ENCODE measurements at places on chromosomes 5 and 9.

DNA sequence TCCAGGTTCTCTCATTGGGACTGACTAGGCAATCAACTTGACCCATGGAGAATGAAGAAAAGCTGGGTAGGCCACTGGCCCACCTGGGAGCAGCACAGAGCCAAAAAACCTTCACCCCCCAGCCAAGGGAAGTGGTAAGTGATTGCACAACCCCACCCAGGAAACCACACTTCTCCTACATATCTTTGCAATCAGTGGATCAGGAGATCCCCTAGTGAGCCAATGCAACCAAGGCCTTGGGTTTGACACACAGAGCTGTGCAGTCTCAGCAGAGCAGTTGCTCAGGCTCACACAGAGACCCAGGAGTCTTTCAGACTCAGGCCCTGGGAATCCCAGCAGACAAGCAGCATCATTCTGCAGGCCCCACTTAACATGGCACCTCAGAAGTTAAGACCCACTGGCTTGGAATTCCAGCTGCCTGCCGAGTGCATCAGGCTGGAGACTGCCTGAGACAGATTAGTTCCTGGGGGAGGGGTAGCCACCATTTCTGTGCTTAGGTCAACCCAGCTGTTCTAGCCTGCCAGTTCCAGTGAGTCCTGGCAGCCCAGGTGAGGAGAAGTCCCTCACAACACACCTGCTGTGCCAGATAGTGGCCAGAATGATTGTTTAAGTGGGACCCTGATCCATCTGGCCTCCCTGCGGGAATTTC, 136.4 kb downstream of the SAXO1 start:
- ATAC-seq: no peak

DNA sequence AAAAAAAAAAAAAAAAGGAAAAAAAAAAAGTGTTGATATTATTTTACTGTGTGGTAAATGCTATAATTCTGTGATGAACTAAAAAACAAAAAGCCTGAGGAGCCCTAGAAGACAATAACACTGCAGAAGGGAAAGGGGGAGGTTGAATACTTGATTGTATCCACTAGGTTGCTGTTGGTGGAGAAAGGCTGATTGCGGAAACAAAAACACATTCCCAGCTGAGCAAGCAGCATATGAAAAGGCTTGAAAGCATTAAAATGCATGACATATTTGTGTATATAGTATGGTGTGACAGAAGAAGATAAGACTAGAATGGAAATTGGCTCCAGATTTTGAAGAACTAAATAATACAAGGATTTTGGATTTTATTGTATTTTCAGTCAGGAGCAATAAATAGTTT, 8.9 kb downstream of the RABGAP1 start:
- no peak for ATAC-seq

GRCh38 chr5:160133918-160134304, 14.7 kb upstream of the PWWP2A start:
- ATAC-seq: no peak

- no peak for ATAC-seq
Observed at GRCh38 chr5:133936651-133937015, 31.8 kb downstream of the C5orf15 start.

- no peak for ATAC-seq
Observed at GRCh38 chr5:164233791-164234190, 728.4 kb downstream of the MAT2B start.

DNA sequence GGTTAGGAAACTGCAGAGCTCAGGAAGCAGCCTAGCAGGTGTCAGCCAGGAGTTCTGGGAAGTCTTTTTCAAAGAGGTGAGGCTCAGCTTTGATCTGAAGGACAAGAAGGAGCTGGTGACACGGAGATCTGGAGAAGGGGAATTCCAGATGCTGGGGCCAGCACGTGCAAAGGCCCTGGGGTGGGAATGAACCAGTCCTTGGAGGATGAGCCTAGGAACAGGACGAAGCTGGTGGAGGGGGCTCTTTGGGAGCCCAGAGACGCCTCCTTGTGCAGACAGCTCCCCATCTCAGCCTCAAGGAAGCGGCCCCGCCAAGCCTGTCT, 15.2 kb upstream of the RNU6ATAC start:
- ATAC-seq: no peak

- ATAC-seq: peak; percentile 3
Observed at GRCh38 chr9:129138476-129139232, 27.4 kb downstream of the PTPA start.

GRCh38 chr5:34944460-34945047, 15.2 kb downstream of the DNAJC21 start:
- ATAC-seq: no peak

- no peak for ATAC-seq
Observed at GRCh38 chr5:68110264-68110663, 105.3 kb upstream of the PIK3R1 start.

DNA sequence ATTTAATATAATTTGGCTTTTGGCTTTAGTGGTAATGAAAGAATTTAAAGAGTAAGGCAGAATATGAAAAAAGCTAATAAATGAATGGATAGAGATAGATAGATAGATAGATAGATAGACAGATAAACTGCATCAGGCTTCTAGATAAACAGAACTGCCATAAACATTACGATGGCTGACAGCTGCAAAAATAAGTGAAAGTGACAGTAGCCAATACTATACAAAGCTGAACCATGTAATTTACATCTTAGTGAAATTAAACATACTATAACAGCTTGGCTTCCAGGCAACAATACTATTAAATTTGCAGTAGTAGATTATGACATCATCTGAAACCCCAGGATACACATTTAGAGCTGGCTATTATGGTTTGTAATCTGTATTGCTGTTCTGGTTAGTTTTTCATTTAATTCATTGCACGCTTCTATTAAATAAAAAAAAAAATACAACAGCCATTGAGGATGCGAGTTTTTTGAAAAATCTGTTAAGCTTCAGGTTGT, 1354.8 kb downstream of the PTPRD start:
- ATAC-seq: no peak

DNA sequence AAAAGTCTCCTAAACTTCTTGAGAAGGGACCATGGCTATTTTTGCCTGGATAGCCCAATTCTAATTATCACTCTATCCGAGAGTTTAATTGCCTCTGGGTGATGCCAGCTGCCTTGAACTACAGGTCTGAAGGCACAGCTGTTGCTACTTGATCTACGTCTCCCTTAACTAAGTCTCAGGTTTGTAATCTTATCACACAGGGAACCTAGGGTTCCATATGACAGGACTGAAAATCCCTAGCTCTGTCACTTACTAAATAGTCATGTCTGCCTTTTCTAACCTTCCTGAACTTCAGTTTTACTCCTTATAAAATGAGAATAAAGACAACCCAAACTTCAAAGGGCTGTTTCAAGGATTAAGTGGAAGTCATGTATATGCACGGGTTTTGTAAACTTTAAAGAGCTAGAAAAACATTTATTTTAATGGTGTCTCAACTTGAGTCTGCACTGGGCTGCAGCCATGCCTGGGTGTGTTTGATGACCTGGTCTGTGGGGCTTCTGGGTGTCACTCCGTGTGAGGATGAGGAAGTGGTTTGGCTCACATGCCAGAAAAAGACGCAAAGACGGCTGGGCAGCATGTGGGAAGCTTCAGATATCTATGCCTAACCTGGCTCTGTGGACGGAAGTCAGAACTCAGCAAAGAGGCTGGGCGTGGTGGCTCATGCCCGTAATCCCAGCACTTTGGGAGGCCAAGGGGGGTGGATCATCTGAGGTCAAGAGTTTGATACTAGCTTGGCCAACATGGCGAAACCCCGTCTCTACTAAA, 129.3 kb upstream of the SLC44A1 start:
- ATAC-seq: peak; percentile 38

DNA sequence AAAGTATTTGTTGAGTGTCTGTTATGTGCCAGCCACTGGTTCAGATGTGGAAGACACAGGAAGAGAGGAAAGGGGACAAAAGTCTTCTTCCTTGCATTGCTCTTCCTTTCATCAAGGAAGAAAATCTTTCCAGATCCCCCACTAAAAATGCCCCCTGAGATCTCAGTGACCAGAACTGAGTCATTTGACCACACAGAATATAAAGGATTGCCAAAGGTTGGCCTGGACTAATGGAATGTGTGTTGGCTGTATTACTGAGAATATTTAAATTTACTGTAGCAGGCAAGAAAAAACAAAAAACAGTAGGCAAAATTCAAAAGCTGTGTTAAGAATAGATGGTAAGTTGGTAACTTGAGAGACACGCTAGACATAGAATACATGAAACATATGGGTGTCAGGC, 10.0 kb upstream of the SEPTIN8 start:
- no peak for ATAC-seq

DNA sequence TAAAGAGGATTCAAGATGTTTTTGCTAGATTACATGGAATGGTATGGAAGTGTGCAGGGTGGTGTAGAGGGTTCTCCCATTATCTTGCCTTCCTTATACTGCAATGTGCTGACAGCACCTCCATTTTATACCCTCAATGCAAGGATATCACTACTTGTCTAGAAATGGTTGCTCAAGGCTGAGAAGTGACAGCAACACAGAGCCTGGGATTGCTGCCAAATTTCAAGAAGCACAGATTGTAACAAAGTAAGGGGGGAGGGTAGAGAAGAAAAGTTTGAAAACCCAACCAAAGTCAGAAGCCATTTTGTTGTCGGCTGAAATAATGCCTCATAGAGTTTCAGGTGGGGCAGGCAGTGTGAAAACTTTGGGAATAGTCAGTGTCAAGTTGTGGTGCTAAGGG, 29.8 kb downstream of the PCDHAC2 start:
- ATAC-seq: no peak

- no peak for ATAC-seq
Observed at GRCh38 chr9:13013991-13014883, 239.4 kb downstream of the LURAP1L start.

DNA sequence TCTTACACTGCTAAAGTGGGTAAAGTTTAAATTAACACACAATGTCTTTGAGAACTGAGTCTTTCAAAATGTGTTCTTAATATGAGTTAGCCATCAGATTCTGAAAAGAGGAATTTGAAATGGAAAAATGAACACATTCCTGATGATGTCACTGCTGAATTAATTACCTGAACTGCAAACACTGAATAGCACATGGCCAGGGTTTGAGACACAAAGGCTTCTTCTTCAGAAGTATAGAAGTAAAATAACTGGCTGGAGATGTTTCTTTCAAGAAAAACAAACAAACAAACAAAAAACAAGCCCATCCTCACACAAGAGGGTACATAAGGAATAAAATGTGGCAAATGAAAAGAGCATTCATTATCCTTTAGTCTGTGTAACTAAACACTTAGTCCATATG, 7.1 kb downstream of the GLIS3 start:
- no peak for ATAC-seq

- peak; percentile 94 for ATAC-seq
Observed at GRCh38 chr5:66713998-66714397, 117.8 kb downstream of the MAST4 start.

GRCh38 chr5:128093368-128093767, 9.8 kb downstream of the SLC12A2 start:
- ATAC-seq: no peak

GRCh38 chr5:171149772-171150171, 159.3 kb upstream of the TLX3 start:
- no peak for ATAC-seq

- no peak for ATAC-seq
Observed at GRCh38 chr5:34553581-34553980, 102.5 kb upstream of the RAI14 start.

GRCh38 chr5:131845828-131846227, 49.0 kb upstream of the FNIP1 start:
- no peak for ATAC-seq

GRCh38 chr5:174937201-174938123, 213.1 kb downstream of the MSX2 start:
- ATAC-seq: no peak

Data from esophagus mucosa (tissue), 1 donor.